ENCODE measurements at places on chromosomes 2 and 18. TPM values are rescaled to one million over a fixed set of nuclear protein-coding genes. Genes with fewer than 3 reads are reported as not detected.

DNA sequence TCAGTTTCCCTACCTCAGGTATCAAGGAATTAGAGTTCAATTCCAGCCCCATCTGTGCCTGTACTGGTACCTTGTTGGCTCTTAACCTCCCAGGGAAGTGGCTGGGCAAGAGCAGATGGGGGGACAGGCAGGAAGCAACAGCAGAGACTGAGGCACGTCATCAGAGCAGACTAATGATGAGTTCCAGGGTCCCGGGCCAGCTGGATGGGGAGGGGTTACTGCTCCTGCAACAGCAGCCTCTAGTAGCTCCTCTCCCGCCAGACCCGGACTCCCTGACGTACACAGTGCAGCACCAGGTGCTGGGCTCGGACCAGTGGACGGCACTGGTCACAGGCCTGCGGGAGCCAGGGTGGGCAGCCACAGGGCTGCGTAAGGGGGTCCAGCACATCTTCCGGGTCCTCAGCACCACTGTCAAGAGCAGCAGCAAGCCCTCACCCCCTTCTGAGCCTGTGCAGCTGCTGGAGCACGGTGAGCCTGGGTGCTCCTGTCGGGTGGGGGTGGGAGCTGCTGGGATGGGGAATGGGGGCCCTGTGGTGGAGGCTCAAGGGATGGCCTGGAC lies 26.0 kb upstream of the GMPPA start:
- DNase-seq, result no peak

Gene COL4A3
- total RNA-seq, result 0.76 TPM

DNA sequence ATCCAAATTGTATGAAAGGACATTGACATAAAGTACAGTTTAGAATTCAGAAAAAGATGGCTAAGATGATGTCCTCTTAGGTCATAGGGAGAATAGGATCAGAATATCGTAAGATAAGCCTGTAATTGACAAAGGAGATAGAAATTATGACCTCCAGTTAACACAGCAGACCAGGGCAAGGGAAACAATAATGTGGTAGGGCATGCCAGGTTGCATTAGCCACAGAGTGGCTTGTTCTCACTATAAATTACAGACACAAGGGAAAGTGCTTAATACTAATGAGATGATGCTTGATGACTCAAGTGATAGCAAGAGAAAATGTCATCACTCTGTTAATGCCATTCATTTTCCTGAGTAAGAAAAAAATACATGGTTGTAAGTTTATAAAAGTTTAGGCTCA lies 48.9 kb upstream of the LRP1B start:
- DNase-seq, result no peak

Gene TIMM21
- 31.3 TPM for total RNA-seq

DNA sequence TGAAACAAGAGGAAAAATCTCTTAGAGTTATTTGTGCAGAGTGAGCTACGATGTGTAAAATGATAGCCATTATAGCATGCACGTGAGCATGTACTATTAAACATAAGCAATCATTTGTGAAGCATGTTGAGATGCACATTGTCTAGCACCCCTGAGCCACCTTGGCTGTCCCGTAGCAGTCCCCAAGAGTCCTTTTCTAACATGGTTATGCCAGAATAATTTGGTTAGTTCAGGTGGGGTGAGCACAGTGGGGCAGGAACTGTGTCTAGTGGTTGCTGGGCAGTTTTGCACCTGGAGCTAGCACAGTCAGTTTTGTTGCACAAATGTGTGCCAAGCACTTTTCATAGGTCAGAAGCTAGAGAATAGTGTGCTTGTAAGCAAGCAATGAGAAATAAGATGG lies 809.8 kb downstream of the RNF144A start:
- DNase-seq, result no peak

DNA sequence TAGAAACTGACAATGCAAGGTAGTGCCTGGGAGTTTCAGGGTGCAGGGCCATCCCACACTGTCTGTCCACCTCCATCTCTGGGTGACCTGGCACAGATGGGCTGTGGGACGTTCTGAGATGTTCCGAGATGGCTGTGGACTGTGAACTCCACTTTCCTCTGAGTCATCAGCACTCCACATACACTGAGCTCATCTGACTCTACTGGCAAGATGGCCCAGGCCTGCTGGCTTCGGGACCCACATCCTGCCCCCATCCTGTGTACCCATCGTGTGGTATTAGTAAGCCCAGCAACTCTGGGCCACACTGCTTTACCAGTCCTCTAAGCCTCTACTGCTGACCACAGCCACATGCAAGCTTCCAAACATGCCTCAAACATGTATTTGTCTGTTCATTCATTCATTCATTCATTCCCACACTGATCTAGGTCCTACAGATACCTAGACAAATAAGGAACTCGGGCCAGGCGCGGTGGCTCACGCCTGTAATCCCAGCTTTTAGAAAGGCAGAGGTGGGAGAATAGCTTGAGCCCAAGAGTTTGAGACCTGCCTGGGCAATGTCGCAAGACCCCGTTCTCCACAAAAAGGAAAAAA lies 124.8 kb upstream of the CXCR4 start:
- DNase-seq, result no peak

All from posterior vena cava (tissue), 2 donors.